ENCODE measurements at places on chromosomes 3 and 15. TPM values are rescaled to one million over a fixed set of nuclear protein-coding genes. Genes with fewer than 3 reads are reported as not detected.
A peak's percentile ranks its signal among the peaks of the same experiment; 100 is the strongest.

Gene CFAP92
- not detected for total RNA-seq

Gene ARHGAP11A
- 44.1 TPM for total RNA-seq

Gene HTR3E
- total RNA-seq = not detected

Gene LRCH3
- total RNA-seq = 27.0 TPM

Gene LRRK1
- not detected for total RNA-seq

Gene LRRC49
- total RNA-seq = 15.3 TPM

Gene GUCA1C
- not detected for total RNA-seq

Gene PAQR9
- total RNA-seq = 0.06 TPM

Gene LRTM1
- total RNA-seq = not detected

Gene FMN1
- total RNA-seq = not detected

Gene PPP2R3A
- 0.88 TPM for total RNA-seq

Gene CD86
- total RNA-seq = not detected

Gene BDH1
- total RNA-seq = 0.31 TPM

Gene IGSF11
- not detected for total RNA-seq

DNA sequence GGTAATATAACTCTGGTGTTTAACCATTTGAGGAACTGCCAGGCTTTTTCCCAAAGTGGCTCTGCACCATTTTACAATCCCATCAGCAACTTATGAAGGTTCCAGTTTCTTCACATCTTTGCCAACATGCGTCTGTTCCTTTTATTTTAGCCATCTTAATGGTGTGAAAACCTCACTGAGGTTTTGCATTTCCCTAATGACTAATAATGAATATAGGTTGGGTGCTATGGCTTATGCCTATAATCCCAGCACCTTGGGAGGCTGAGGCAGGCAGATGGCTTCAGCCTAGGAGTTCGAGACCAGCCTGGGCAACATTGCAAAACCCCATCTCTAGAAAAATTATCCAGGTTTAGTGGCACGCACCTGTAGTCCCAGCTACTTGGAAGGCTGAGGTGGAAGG, 210.6 kb downstream of the TCF12 start:
- no peak for DNase-seq

DNA sequence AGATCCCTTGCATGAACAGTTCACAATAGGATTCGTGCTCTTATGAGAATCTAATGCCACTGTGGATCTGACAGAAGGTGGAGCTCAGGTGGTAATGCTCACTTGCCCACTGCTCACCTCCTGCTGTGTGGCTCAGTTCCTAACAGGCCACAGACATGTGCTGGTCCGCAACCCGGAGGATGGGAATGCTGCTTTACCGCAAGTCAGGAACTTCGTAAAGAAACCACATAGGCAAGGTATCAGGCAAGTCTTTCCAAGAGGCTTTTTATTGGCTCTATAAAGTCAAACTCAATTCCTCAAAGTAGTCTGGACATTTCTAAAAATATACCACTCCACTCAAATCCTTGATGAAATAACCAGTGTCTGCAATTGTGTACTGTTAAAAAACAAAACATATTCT, 56.1 kb downstream of the OSTN start:
- DNase-seq = no peak

DNA sequence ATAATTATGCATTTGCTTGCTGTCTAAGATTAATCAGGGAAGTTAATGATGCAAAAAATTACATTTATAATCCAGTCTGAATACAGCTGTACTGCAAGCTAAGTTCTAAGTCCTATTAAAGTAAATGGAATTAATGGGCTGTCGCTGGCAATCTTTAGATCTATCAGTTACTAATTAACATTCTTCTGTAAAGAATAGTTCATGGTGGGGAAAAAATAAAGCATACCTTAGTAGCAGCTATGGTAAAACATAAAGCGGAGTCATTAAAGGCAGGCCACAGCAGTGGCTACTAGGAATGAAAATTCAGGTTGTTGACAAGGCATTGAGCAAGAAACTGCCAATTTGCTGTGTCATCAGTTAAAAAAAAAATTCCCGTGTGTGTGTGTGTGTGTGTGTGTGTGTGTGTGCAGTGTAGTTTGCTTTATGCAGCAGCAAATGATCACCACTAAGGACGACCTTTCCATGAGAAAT, 129.8 kb downstream of the ZNF385D start:
- DNase-seq = no peak

DNA sequence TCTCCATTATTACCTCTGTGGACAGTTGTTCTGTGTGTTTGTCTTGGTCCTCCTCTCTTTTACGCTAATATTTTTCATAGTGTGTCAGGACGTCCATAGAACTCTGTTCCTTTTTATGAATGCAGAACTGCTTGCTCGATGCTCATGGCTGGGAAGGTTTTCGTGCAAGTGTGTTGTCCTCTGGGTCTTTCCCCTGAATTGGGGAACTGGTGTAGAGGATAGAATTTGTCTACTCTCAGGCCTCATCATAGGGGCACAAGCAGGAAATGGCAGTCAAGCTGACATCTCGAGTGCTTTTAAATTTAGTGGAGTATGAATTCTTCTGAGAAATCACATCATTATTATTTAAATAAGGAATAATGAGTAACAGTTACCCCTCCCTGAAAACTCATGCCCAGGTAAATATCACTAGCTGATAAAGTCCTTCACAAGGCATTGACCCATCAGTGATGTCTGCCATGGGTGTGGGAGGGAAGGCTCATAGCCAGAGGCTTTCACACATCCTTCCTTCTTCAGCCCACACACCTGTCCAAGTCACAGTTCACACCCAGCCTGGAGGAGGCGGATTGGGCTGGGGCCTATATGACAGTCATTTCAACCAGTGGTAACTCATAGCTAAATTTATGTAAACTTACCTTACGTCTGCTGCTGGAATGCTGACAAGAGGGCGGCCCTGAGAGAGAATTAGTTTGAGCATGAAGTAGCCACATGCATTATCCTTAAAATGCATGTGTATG, 226.1 kb downstream of the PLCL2 start:
- DNase-seq = no peak

- DNase-seq = no peak
Observed at GRCh38 chr3:181796641-181797040, 84.9 kb downstream of the SOX2 start.

GRCh38 chr3:188507244-188507720, 353.3 kb downstream of the LPP start:
- no peak for DNase-seq

DNA sequence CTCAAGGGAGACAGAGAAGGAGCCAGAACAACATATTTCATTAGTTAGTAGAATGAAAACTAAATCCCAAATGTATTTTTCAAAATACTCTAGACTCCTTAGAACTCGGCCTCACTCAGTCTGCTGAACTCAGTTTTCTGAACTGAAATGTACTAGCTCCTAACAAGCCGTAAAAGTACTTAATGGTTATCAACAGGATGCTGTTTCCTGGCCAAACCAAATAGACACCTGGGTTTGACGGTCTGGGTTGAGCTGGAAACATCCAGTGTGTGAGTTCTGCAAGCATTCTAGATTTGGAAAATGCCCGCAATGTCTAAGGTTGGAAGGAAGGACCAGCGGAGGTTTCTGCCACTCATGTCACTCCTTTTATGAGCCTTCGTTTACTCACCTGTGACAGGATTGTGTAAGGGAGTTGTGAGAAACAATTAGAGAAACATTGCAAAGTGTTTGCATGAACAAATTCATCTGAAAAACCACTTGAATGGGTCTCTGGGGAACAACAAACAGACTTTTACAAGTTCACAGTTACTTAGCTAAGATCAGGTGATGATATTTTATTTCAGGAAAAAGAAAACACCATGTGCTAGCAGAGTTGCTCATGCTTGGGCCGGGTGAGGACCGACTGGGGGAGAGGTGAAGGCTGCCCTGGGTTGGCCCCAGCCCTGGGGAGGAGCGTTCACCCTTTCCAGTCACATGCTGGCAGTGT, 151.0 kb downstream of the ALDH1A2 start:
- no peak for DNase-seq

DNA sequence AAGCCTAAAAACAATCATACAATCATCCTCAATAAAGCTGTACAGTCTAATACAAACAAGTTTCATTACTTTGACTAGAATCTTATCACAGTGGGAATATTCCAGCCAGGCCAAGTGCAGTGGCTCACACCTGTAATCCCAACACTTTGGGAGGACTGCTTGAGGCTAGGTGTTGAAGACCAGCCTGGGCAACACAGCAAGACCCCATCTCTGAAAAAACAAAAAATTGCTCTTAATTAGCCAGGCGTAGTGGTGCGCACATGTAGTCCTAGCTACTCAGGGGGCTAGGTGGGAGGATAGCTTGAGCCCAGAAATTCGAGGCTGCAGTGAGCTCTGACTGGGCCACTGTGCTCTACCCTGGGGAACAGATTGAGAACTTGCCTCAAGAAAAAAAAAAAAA, 3.3 kb downstream of the RPN1 start:
- no peak for DNase-seq

- DNase-seq = no peak
Observed at GRCh38 chr15:95659656-95660055, 670.8 kb upstream of the NR2F2 start.

- peak; percentile 9 for DNase-seq
Observed at GRCh38 chr3:194277104-194277785, 73.9 kb downstream of the CPN2 start.

DNA sequence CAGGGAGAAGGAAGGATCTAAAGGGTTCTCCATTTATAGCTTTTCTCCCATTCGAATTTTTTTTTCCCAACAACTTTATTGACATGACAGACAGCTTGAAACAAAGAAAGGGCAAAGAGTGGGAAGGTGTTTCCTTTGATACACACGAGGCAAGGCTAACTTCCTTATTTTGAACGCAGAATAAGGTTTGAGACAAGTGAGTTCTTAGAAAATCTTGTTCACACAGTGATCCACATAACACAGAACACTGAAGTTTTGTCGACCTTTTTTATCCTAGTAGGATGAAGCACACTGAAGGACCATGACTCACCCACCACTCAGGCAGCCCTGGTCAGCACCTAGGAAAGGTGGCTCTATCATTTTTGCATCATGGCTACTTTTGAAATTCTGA, 425.8 kb upstream of the MDFIC2 start:
- no peak for DNase-seq

- no peak for DNase-seq
Observed at GRCh38 chr3:177959188-177959587, 577.0 kb upstream of the KCNMB2 start.

- no peak for DNase-seq
Observed at GRCh38 chr3:11010426-11011165, 18.0 kb downstream of the SLC6A1 start.

GRCh38 chr3:171257251-171258203, 202.7 kb downstream of the TNIK start:
- DNase-seq = no peak

DNA sequence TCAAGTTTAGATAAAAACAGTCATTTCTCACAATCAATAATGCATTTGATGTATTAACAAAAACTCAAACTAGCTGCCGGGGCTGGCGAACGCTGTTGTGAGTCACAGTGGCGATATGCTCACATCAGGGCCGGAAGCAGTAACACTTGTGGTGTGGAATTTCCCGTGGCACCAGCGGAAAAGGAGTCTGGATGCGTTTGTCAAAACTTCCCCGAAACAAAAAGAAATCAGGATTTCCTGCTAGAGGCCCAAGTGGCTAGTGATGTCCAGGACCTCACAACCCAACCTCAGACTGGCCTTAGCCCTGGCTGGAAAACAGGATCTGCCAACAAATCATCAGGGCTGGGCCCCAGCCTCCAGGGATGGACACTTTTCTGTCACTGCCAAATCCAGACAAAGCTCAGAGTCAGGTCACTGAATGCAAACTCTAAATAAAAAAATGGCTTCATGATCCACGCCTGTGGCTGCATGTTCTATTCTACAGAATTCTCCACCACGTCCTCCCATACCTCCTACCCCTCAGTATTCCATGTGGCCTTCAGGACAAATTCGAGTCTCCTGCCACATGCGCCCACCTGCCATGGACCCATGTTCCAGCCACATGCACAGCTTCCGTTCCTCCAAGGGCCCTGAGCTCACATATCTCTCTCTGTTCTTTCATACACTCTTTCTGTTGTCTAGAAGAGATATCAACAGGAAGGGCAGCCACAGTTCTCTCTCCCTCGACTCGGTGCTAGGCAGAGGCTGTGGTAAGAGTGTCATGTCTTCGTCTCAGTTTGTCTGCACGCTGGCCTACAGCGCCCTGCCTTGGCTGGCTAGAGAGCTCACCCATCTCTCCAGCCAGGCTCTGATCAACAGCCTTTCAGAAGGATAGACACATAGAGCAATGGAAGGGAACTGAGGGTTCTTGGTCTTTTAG, 35.4 kb downstream of the EHD4 start:
- DNase-seq = no peak

DNA sequence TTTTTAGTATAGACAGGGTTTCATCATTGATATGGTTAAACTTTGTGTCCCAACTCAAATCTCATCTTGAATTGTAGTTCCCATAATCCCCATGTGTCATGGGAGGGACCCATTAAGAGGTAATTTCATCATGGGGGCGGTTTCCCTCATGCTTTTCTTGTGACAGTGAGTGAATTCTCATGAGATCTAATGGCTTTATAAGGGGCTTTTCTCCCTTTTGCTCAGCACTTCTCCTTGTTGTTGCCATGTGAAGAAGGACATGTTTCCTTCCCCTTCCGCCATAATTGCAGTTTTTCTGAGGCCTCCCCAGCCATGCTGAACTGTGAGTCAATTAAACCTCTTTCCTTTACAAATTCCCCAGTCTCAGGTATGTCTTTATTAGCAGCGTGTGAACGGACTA, 20.2 kb upstream of the ZNF710 start:
- no peak for DNase-seq

- no peak for DNase-seq
Observed at GRCh38 chr3:107297597-107297996, 79.6 kb upstream of the CCDC54 start.

- peak; percentile 6 for DNase-seq
Observed at GRCh38 chr3:28726840-28727239, 378.2 kb upstream of the AZI2 start.

- DNase-seq = no peak
Observed at GRCh38 chr3:161310649-161311423, 60.5 kb downstream of the SPTSSB start.

DNA sequence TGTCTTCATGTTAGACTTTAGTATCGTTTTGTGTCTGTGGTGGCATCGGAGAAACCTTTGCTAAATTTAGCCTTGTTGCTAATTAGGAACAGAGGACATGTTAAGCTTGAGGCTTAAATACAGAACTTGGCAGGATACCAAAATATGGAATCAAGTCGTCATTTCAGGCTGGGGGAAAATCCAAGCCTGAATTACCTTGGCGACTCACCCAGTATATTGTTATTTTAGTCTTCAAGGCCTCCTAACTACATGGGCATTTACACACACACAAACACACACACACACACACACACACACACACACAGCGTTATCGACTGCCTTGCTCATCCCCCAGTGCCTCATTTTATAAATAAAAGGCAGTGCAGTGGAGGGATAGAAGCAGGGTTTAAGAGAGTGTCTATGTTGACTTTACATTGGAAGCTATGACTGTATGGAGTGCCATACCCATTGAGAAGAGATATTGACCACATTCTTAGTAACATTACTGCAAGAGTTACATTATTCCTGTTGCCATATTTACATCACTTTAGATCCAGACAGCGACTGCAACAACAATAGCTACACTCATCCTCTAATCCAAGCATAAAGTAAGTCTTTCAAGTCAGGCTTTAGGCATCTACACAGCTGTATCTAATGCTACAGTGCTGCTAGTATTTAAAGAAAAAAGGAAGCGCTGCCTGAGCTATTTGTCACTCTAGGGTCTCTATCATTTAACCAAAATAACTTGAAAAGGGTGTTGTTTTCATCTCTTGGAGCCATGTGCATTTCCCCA, 210.8 kb upstream of the SEMA6D start:
- peak; percentile 57 for DNase-seq
